ENCODE measurements at places on chromosomes 11 and 22.

- DNase-seq: no peak
These were observed 183.9 kb upstream of the CTSC start for GRCh38 chr11:88521399-88521798.

DNA sequence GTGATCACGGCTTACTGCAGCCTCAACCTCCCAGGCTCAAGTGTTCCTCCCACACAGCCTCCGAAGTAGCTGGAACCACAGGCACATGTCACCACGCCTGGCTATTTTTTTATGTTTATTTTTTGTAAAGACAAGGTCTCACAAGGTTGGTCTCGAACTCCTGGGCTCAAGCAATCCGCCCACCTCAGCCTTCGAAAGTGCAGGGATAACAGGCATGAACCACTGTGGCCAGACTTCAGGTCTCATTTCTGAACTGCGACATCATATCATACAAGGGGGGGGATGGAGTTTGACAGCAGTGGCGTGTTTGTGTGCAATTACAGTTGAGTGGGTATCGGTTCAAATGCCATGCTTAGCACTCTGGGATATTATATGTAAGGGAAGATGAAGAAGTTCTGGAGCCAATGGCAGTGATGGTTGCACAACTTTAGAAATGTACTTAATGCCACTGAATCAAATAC, 6.9 kb downstream of the NAALADL1 start:
- no peak for DNase-seq

DNA sequence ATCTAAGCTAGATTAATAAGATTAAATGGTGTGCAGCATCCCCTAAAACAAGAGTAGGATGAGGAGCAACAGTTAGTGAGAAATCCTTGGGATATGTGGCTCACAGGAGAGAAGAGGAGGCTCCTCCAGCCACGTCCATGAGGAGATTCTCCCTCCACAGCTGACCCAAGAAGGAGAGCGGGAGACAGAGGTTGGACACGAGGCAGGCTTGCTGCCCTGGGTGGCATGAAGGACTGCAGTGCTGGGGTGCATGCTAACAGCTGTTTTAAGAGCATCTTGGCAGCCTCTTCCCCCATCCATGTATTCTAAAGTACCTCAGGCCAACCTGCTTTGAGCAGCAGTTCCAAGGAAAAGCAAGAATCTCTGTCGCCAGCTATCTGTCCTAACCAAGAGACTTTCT, 284.4 kb upstream of the B3GAT1 start:
- DNase-seq: no peak

GRCh38 chr11:130848361-130849214, 67.7 kb downstream of the SNX19 start:
- DNase-seq: no peak

DNA sequence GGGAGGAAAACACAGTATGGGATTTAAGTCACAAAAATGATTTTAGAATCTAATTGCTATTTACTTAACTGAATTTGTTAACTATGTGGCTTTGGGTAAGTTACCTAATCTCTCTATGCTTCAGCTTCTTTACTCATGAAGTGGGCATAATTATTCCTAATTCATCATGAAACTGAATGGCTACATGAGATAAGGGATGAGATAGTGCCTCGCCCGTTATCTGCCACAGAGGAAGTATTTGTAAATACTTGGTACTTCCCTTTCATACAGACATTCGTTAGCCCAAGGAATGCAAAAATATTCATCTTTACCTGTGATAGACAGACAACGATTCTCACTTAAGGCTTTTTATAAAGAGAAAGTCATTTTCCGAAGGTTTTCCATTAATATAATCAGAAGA, 221.2 kb upstream of the BLID start:
- DNase-seq: no peak

GRCh38 chr11:80320765-80321164, 879.9 kb upstream of the TENM4 start:
- DNase-seq: no peak

DNA sequence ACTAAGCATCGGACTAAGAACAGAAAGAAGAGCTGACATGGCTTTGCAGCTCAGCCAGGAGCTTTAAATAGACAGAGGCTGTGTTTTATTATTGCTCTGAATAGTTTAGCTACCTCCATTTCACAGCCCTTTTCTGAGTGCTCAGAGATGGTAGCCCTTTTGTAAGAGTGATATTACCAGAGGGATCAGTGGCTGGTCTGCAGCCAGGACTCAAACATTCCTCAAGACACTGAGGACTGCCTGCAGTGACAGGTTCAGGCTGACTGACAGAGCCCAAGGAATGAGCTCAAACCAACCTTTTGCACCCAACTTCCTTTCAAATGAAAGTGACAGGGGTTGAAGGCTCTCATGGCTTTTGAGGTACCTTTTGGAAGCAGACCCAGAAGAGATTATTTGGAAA, 189.0 kb downstream of the DDX10 start:
- DNase-seq: no peak

- peak; percentile 90 for DNase-seq
These were observed at the start of gene POU2AF1 for GRCh38 chr11:111378861-111379601. Gene POU2AF1, minus strand, starts transcription at chr11:111379275. Its CDS starts 98 bp downstream, at chr11:111379177.

All from stimulated activated CD4-positive, alpha-beta T cell treated with anti-CD3 and anti-CD28 coated beads, Interleukin-15, amount 100 ng/mL, for 24 hours (primary cell).